ENCODE measurements at places on chromosomes 4 and X.
A peak's percentile ranks its signal among the peaks of the same experiment; 100 is the strongest.

DNA sequence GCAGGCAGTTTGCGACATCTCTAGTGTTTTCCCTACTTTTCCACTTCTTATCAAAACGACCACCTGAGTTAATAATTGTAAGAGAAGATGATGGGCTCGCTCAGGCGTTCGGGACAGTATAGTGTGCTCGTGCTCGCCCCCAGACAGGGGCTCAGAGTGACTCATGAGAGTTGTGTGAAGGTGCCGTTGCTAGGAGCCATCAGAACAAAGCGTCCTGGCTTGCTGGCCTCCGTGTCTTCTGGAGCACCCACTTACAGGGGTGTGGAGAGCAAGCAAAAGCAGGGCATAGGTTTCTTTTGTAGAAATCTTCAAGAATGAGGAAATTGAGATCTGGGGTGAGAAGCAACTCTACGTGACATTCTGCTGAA, 73.0 kb upstream of the ADGRG2 start:
- DNase-seq = no peak

DNA sequence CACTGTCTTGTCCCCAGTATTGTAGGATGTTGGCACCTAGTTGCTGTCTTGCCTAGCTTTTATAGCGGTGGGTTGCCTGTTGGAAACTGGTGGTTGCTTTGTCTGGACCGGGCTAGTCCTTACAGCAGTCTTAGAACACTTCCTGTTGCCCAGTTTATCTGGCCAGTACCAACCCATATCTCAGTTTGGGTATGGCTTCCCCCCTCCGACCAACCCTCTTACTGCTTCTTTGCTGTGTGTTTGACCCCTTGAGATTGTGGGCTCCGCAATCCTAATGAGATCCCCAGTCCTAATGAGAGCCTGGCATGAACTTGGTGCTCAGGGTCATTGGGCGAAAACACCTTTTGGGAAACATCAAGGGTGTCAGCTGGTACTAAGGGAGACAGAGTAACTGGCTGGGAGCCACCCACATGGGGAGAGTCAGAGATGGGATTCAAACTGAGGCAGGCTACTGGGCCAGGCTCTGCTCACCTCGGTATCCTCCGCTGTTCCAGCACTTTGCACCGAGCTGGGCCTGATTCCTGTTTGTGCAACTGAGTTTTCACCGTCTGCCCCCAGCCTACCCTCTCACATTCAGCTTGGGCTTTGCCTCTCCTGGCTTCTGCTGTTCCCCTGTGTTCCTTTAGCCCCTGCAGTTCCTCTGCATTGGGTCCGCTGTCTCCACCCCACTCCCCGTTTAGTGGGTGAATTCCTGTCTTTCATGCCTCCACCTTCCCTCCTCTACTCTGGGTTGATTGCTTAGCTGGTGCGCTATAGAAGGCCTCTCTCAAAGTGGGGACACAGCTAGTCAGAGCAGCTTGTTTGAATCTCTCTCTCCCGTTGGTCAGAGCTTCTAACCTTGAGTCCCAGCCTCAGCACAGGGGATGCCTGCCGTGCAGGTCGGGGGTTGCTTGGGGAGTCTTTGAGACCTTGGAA, 1.6 kb downstream of the TBC1D14 start:
- no peak for DNase-seq

- no peak for DNase-seq
Measured at GRCh38 chrX:11386001-11386523, 92.8 kb downstream of the AMELX start.

DNA sequence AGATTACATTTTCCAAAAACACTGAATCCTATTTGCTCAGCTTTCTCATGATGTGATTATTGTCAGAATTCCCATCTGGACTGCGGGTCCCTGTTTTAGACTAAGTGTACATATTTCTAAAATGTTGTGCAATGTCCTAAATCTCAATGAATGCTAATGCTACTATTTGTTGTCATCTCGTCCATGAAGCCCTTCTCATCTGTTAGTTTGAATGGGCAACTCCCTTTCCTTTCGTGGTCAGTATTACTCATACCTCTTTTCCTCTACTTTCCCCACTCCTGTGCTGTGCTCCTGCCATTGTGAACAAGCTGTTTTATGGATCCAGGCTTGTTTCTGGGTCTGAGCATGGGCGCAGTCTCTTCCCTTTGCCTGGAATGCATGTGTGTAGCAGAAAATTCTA, 91.0 kb downstream of the MID1 start:
- no peak for DNase-seq

DNA sequence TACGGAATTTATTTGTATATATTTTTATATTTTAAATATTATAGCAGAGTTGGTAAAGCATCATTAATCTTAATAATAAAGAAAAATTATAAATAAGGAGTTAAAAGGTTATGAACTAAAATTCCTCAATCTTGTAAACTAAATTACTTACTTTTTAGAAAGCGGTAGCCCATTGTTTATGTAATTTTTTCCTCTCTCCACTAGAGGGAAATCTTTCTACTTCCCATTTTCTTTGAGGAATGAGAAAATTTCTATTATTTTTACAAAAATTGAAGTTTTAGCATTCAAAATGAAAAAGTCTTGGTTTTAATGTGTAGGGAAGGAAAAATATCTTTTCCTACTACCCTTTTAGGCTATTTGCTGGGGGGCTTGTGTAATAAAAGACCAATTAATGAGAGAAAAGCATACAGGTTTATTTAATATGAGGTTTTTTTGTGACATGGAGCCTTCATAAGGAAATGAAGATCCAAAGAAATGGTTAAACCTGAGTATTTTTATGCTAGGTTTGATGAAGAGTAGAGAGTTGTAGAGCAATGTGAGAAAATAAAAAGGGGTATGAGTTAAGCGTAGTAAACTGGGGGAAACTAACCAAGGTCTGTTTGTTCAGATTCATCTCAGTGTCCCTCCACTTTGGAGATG, 68.7 kb upstream of the ADAD1 start:
- DNase-seq = no peak

DNA sequence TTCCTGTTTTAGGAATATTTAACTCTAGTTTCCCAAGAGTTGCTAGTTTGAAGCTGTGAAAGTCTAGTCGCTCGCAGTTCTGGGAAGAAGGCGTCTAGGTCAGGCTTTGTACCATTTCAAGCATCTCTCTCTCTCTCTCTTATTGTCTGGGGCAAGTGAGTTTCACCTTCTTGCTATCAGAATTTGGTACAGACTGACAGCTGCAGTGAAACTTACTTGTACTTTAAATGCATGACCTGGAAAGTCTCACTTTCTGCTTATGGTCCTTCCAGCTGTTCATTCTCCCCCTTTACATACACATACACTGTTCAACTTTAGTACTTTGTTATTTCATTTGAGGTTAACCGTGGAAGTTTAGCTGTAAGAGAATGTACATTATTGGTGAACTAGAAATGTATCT, 4.4 kb downstream of the FRMPD4 start:
- DNase-seq = no peak

DNA sequence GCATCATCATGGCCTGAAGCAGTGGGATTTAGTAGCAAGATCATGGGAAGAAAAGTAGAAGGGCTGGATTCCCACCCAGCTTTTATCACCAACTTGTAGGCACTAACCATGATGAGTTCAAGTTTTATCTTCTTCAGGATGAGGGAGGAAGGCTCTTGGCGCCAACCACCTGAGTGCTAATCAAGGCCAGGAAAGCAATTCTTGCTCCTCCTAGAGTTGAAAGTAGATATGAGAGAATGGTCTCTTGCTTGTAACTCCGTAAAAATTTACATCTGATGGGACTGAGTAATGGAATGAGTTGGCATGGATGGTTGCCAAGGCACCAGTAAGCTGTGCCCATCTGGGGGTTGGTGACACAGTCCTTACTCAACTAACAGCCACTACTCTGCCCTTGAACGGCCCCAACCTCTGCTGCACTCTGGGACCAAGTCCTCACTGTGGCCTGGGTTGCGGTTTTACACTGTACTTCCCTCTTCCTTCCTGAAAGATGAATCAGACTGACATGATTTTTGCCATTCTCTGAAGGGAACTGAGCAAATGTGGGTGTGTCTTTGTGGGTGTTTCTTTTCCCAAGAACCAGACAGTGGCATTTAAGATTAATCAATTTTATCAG, 39.4 kb upstream of the NDP start:
- DNase-seq = no peak

DNA sequence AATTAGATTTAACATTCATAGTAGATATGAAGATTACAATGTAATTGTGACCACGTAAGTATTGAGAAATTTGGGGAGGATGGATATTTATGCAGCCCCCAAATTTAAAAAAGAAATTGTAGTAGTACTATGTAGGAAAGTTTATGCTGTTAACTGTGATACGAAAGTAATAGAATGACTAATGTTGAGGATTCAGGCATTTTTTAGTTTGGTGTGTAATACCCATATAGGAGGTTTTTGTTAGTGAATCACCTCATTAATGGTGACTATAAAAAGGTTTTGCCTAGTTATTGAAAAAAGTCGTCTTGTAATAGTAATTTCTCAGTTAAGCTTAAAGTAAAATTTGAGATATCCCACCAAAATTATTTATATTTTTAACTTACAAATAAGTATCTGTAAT, 67.2 kb downstream of the SMARCAD1 start:
- no peak for DNase-seq

- no peak for DNase-seq
Measured at GRCh38 chr4:56480691-56481090, 13.3 kb downstream of the SRP72 start.

DNA sequence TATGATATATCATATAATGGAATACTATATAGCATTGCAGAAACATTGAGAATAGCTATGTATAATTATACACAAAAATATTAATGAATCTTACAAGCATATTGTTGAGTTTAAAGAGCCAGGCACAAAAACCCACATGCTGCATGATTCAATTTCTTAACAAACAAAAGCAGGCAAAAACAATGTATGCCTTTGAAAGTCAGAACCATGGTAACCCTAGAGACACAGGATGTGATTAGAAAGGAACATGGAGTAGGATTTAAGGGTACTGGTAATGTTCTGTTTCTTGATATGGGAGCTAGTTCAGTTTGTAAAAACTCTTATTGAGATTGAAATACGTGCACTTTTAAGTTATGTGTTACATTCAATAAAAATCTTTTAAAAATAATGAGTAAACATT, 21.5 kb downstream of the CXCL8 start:
- no peak for DNase-seq

DNA sequence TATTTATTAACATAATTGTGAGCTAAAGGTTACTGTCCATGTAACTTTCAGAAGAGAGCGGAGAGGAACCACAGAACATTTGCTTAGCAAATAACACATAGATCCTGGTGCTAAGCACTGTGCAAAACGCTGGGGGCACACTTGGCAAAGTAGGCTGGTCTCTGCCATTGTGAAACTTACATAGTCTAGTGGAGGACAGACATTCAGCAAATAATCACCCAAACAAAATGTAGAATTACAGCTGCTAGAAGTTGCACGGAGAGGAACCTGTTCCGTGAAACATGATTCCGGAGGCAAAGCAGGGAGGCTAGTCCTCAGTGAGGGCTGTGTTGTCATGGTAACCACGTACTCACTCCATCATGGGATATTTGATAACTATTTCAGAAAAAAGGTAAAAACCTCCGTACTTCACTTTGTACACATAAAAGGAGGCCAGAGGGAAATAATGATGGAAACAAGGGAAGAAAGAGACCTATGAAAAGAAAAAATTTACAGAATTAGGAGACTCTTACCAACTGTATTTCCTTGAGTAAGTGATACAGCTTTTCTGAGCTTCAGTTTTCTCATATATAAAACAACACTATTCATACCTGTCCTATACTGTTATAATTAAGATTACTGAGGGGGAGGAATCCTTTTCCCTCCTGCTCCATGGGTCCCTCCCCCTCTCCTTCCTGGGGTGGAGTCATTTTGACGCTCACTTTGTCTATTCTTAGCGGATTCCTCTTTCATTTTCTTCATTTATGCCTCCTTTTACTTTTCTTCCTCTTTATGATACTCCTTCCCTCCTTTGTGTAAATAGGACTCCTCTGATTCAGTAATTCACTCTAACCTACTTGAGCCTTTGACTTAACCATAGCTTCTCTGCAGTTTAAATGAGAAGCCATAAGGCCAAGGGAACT, 825 bp upstream of the RASGEF1B start:
- peak; percentile 38 for DNase-seq

DNA sequence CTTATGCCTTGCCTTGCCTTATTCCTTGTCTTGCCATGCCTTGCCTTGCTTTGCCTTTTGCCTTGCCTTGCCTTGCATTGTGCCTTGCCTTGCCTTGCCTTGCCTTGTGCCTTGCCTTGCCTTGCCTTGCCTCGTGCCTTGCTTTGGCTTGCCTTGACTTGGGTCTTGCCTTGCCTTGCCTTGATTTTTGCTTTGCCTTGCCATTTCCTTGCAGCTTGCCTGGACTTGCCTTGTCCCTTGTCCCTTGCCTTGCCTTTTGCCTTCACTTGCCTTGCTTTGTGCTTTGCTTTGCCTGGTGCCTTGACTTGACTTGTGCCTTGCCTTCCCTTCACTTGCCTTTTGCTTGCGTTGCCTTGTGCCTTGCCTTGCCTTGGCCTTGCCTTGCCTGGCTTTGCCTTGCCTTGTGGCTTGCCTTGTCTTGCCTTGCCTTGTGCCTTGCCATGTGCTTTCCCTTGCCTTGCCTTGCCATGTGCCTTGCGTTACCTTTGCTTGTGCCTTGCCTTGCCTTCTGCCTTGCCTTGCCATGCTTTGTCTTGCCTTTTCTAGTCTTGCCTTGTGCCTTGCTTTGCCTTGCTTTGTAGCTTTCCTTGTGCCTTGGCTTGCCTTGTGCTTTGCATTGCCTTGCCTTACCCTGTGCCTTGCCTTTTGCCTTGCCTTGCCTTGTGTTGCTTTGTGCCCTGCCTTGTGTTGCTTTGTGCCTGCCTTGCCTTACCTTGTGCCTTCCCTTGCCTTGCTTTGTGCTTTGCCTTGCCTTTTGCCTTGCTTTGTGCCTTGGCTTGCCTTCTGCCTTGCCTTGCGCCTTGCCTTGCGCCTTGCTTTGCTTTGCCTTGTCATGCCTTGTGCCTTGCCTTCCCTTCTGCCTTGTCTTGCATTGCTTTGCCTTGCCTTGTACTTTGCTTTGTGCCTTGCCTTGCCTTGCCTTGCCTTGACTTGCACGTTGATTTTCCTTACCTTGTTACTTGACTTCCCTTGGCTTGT, 92.8 kb downstream of the TAB3 start:
- DNase-seq = no peak

- DNase-seq = no peak
Measured at GRCh38 chr4:69601065-69601464, 38.4 kb downstream of the UGT2A2 start.

DNA sequence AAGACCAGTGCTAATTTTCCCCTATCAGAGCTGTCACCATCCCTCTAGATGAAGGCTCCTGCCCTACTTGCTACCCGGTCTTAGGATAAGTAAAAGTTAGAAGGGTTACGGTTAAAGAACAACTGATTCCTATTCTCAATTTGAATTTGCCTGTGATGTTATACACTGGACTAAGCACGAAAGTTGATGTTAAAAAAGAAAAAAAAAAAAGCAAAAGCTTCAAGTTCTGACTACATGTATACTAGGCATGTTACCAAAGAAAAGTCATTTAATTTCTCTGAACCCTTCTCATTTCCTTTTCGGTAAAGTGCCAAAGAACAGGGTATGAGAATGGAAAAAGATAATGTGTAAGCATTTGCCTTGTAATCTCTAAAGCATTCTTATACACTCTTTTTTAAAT, 1.4 kb upstream of the PPID start:
- no peak for DNase-seq

- no peak for DNase-seq
Measured at GRCh38 chrX:53153581-53153980, 59.6 kb downstream of the KANTR start.

GRCh38 chr4:10664408-10664807, 20.2 kb downstream of the CLNK start:
- DNase-seq = no peak
